ENCODE measurements at places on chromosomes 3 and 15. TPM values are rescaled to one million over a fixed set of nuclear protein-coding genes. Genes with fewer than 3 reads are reported as not detected.

GRCh38 chr3:18011387-18011786 lies 269.0 kb upstream of the TBC1D5 start:
- DNase-seq: no peak

DNA sequence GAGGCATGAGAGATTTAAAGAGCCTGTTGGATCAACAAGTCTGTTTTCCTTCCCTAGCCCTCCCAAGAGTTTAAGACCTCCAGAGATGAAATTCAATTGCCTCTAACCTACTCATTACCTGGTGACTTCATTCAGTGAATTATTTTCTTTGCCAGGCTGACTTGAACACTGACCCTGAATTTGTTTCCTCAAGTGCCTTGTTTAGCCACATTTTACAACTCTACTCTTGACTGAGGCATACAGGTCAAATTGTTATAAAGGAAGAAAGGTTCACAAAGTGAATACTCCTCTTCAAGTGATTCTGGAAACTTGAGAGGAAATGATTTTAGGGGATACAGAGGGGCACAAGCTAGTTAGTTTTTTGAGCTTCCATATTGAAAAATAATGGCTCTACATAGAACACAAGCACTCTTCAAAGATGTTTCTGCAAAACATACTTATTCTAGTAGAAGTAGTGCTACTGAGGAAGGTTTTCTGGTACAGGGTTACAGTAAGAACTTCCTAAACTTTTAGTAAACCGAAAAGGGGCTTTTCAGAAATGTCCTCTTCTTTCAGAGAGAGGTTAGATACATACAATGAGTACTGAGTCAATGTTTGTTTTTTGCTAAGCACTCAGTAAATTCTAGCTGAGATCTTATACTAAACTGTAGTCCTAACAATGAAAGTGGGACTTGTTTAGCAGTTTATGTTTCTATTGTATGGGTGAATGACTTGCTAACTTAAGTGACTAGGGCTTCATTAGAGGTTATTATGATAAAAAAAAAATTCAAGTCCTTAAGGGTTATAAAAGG lies 137.4 kb upstream of the SATB1 start:
- no peak for DNase-seq

DNA sequence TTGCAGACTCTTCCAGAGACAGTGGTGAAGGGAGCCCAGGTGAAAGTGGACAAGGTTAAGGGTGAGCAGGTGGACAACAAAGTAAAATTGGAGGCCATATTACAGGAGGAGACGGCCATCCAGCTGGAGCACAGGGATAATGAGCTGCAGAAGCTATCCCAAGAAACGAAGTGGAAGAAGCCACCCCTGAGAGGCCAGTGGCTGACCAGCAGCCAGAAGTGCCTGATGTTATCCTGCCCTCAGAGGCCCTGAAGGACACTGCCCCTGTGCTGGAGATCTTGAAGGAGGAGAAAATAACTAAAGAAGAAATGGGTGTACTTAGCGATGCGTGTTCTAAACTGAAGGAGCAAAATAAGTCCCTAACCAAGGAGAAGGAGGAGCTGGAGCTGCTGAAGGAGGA lies 107.6 kb downstream of the SMAD6 start:
- DNase-seq: no peak

DNA sequence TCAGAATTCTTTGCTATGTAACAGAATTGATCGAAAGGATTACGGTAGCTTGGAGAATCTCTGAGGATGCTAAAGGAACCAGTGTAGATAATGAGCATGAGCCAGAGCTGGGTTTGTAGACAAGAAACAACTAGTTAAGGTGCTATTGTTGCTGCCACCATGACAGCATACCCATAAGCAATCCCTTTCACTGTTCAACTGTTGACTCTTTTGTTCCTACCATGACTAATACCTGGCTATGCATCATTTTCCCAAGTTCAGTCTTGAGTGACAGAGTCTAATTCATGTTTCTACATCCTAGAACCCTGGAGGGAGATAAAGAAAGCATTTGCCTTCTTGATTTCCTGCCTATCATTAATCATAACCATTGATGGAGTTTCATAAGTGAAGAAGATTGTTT lies 600.3 kb downstream of the OTOL1 start:
- no peak for DNase-seq

GRCh38 chr3:124097362-124098131 lies 105.6 kb upstream of the ROPN1 start:
- DNase-seq: no peak

Gene FBN1
- total RNA-seq: 411 TPM

Gene PTPN9
- total RNA-seq: 22.9 TPM

Gene ADAMTSL3
- 29.2 TPM for total RNA-seq
